ENCODE measurements at places on chromosomes 3 and 15. TPM values are rescaled to one million over a fixed set of nuclear protein-coding genes. Genes with fewer than 3 reads are reported as not detected.

Gene PRSS50
- total RNA-seq, result 0.33 TPM

Gene GP9
- total RNA-seq, result not detected

Gene IL17RB
- 14.6 TPM for total RNA-seq

Gene HCLS1
- total RNA-seq, result 39.8 TPM

Gene ATP13A3
- total RNA-seq, result 77.8 TPM

Gene FBXW12
- total RNA-seq, result not detected

Gene DUOXA2
- not detected for total RNA-seq

Gene GP5
- total RNA-seq, result 0.17 TPM

Gene ANKUB1
- total RNA-seq, result not detected

Gene SLC28A1
- total RNA-seq, result 39.7 TPM

Gene SLC6A20
- total RNA-seq, result not detected

Gene ALS2CL
- 22.9 TPM for total RNA-seq

Gene TNNC1
- 0.28 TPM for total RNA-seq

Gene TMEM207
- not detected for total RNA-seq

Gene GHSR
- total RNA-seq, result not detected

Gene DLL4
- 3.5 TPM for total RNA-seq

Gene TSPAN3
- 77.2 TPM for total RNA-seq

Gene CLDN18
- total RNA-seq, result not detected

Gene GPR149
- total RNA-seq, result not detected

Gene TGM4
- total RNA-seq, result not detected

Gene RTP3
- 35.1 TPM for total RNA-seq

Gene OSBPL10
- total RNA-seq, result 0.75 TPM

Gene USP8
- 32.5 TPM for total RNA-seq

Gene SENP8
- 0.67 TPM for total RNA-seq

Gene PYGO1
- 2.9 TPM for total RNA-seq

Gene SPINK8
- not detected for total RNA-seq

Gene TRPM1
- total RNA-seq, result not detected

Gene SLC24A5
- total RNA-seq, result not detected

Gene FSTL1
- 20.8 TPM for total RNA-seq

Gene COMMD2
- 11.8 TPM for total RNA-seq

Gene GRK7
- total RNA-seq, result 0.08 TPM

All from liver (tissue), 10 donors.